ENCODE measurements at places on chromosomes 2 and 18.
A peak's percentile ranks its signal among the peaks of the same experiment; 100 is the strongest.

- DNase-seq = no peak
Observed at GRCh38 chr18:47184419-47185050, 8.4 kb upstream of the IER3IP1 start.

GRCh38 chr2:197940382-197940781 is 136.0 kb downstream of the PLCL1 start:
- no peak for DNase-seq

DNA sequence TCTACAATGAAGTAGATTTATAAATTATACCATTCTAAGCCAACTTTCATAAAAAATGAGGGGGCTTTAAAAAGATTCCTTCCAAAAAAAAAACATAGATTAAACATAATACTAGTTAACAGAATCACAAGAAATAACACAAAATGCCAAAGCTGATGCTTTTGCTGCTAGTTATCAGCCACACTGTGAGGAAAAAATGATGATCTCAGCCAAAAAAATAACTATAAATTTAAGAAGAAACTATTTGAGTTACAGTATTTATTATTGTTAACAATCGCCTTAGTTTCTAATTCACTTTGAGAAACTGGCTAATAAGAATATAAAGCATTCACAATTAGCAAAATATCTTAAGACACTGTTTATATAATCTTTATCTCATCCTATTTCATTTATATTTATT is 27.1 kb downstream of the BAZ2B start:
- DNase-seq = no peak

DNA sequence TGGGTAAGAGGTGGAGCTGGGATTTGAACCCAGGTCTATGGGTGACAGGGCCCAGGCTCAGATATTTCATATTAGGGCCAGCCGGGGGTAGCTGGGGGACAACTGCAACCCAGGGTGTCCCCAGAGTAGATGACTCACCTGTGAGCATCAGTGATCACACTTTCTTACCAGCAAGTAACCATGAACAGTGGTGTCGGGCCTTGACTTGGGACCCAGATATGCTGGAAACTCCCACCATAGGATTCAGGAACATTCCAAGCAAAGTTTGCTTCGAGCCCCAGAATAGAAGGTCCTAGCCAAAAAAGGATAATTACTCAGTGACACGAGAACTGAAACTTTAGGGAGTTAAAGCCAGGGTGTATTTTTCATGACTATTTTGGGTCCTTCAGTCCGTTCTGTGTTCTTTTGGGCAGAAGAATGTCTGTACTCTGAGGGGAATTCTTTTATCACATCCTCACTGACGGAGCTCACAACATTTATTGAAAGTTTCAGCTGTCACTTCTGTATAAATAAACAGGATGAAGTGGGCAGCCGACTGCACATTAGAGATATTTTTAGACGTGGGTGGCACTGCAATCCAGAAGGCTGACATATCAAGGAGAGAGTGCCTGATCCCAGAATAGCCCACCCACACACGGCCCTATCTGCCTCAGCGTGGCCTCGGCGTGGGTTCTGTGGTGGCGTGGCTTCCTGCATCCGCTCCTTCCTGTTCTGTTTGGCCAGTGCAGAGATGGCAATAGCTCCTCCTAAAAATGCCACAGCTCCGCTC is 45.6 kb downstream of the RAMP1 start:
- DNase-seq = peak; percentile 20

- no peak for DNase-seq
Observed at GRCh38 chr18:22339913-22340312, 77.8 kb downstream of the CTAGE1 start.

DNA sequence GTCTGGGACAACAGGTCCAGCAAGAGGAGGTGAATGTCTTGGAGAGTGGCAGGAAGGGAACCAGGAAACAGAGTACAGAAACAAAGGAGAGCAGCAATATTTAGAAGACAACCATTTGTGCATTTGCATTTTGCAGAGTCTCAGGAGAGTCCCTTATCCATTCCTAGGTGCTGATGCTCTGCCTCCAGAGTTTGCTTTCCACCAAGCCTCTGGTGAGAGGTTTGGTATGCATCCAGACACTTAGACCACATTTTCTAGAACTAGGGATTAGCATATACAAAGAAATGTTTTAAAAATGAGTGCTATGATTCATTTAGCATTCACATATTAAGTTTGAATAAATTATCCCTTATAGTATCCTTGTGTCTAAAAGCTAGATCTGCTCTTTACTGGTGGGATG is 18.5 kb upstream of the LRATD1 start:
- DNase-seq = no peak

GRCh38 chr2:104840893-104841585 is 12.9 kb upstream of the POU3F3 start:
- DNase-seq = no peak

DNA sequence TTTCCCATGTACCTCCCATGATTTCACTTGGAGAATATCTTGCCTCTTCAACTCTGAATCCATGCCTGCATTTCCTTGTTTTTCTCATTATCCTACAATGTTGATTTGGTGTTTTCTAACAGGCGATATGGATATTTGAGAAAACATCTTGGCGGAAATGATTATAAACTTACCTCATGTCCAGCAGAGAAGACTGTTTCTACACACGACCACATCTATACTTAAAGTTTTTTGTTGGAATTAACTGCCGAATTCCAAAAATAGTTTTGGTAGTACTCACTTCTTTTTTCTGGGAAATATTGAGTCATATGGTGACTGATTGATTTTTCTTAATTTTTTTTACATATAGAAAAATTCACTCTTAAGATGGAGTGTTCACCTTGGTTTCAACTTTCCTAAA is 41.4 kb upstream of the TMEFF2 start:
- no peak for DNase-seq

DNA sequence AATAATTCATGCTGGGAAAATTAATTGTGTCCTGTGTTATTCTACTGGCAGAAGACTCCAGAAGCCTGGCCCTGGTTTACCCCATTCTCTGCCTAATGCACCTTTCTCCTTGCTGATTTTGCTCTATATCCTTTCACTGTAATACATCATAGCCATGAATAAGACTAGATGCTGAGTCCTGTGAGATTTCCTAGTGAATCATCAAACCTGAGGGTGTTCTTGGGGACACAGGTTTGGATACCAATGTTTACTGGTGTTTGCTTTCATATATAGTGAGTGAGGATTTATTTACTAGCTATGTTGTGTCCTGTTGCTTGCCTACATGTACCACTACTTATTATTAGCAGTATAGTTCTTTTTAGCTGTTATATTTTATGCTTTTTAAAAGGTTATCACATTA is 6.5 kb downstream of the METTL5 start:
- DNase-seq = no peak

GRCh38 chr2:112699984-112700667 is 20.7 kb upstream of the NT5DC4 start:
- no peak for DNase-seq

GRCh38 chr18:9494778-9495331 is 19.5 kb downstream of the RALBP1 start:
- DNase-seq = no peak

GRCh38 chr2:39179974-39180960 is 59.4 kb upstream of the SOS1 start:
- DNase-seq = no peak

DNA sequence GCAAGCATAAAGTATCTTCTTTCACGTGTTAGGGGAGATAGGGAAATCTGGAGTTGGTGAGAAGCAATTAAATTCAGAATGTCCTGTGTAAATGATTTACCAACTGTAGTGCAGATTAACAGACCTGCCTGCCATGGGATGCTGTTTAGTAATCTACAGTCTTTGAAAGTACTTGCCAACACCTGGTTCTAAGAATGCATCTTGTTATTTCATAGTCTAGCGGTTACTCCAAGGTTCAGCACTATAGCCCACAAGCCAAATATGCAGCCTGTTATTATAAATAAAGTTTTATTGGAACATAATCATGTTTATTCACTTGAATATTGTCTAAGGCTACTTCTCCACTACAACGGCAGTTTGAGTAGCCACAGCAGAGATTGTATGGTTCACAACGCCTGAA is 100.8 kb downstream of the OSBPL6 start:
- no peak for DNase-seq

GRCh38 chr18:7291046-7291445 is 60.2 kb downstream of the LRRC30 start:
- no peak for DNase-seq

DNA sequence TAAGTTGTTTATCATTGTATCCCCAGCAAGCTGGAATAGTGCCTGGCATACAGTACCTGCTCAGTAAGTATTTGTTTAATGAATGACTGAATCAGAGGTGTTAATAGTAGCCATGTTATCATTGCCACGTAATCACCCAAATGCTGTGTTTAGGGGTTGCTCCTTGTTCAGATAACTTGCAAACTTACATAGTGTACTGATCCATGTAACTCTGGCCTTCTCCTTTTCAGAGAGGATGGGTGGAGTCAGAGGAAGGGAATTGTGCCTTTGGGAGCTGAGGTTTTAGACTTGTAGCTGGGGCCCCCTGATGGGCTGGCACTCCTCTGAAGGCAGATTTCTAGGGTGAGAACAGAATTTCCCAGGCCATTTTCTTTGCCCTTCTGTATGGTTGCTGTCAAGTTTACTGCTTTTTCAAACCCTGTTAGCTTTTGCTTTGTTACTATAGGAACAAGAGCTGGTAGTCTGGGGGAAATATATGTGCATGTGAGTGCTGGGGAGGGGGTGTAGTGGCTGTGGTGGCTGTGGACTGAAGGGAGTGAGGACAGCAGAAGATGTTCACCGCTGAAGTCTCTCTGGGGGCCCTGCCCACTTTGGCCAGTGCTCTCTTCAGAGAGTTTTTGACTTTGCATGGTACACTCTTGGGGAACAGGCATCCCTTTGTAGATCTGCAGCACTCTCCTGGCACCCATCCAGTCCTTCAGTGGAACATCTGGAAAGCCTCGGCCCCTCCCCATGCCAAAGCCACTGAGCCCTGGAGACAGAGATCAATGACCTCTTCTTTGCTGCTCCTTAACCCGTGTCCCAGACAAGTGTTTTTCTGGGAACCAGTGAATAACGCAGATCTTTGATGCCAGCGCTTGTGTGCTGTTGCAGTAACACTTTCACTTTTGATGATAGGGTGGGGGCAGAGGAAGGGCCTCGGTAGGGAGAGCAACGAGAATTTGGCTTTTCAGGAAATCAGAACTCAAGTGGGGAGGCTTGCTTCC is 209.0 kb downstream of the PRKCE start:
- DNase-seq = no peak

DNA sequence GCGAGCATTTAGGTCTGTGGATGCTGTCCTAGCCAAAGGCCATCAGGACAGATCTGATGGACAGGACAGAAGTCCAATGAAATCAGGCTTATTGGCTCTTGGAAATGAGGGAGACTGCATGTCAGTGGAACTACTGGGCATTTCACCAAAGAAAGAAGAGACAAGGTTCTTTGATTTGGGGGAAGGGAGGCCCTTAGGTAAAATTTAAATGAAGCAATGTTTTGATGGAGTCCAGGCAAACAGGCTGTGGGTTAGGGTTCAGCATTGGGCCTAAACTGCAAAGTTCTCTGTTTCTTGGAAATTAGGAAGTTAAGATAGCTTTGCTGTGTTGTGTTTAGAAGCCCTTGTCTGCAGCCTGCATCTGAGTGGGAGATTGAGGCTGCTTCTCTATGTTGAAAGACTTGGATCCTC is 31.6 kb upstream of the RNF149 start:
- no peak for DNase-seq

DNA sequence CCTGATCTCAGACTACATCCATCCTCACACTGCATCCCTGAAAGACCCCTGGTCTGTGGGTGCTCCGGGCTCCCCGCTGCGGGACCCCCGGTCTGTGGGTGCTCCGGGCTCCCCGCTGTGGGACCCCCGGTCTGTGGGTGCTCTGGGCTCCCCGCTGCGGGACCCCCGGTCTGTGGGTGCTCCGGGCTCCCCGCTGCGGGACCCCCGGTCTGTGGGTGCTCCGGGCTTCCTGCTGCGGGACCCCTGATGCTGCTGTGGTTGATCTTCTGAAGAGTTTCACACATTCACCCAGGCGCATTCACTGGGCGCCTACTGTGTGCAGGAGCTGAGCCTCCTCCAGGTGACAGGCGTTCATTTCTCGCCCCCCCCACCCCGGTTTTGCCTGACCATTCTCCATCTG is 162.7 kb upstream of the SALL3 start:
- DNase-seq = no peak

DNA sequence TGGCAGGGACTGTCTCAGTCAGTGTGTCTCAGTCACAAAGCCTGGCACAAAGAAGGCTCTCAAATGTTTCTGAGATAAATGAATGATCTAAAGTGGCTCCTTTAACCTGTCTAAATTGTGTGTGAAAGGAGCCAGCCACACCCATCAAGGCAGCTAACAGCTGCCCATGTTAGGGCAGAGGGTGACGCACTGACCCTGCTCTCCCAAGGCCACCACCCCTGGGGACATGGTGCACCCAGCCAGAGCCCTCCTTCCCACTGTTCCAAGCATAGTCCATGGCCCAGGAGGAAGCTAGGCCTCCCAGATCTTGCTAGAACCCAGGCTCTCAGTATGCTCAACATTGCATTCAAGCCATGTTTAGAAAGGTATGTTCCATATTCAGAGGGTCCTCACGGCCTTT is 100.3 kb downstream of the KLHL29 start:
- no peak for DNase-seq

- DNase-seq = no peak
Observed at GRCh38 chr18:45850021-45850420, 24.5 kb downstream of the SIGLEC15 start.

- peak; percentile 81 for DNase-seq
Observed at GRCh38 chr2:61470122-61470951, 550 bp downstream of the USP34 start.

DNA sequence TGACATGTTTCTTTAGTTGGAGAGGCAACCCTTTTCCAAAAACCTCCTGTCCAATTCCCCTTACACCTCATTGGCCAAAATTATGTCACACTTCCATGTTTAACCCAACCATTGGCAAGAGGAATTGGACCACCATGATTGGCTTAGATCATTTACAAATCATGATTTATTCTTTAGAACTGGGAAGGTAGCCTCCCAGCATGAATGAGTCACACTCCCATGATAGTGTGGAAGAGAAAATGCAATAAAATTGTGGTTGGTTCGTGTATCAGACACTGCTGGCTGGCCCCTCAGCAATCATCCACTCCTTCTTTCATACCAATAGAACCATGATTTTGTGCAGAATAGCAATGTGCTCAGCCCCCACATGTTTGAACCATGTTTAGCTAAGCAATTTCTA is 156.6 kb upstream of the ACVR2A start:
- DNase-seq = no peak

DNA sequence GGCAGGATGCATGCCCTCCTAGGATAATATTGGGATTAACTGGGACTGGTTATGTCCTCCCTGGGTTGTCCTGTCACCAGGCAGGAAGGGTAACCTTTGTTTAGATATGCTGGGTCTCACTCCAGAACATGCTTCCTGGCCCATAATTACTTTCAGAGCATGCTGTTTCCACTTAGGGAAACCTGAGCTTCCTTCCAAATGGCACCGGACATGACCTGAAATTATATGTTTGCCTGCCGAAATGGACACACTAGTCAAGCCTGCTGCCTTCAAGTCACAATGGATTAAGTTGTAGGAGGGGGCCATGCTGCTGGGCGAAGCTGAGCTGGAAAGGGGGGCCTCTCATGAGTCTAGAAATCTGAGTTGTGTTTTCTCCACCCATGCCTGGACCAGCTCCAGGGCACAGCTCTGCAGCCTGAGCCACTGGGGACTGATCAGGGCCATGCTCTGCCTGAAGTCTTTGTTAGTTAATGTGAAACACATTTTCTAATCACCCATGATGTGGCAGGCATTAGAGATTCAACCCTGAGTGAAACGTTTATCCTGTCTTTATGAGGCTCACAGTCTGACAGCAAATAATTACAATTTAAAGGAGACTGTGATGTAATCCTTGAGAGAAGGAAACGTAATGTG is 273.3 kb downstream of the TNS1 start:
- DNase-seq = no peak

GRCh38 chr2:11024259-11024645 is 112.5 kb downstream of the KCNF1 start:
- DNase-seq = no peak
